ENCODE measurements at places on chromosomes 6 and 20.

- H3K36me3 ChIP-seq = no peaks in the 10 kb centered on the region
- H3K27ac ChIP-seq = no peak overlapping the region
- H3K27me3 ChIP-seq = no peaks in the 10 kb centered on the region
- H3K4me3 ChIP-seq = no peak overlapping the region
- DNase-seq = no peak
These were observed 118.2 kb downstream of the RPS12 start for GRCh38 chr6:132932588-132932987.

DNA sequence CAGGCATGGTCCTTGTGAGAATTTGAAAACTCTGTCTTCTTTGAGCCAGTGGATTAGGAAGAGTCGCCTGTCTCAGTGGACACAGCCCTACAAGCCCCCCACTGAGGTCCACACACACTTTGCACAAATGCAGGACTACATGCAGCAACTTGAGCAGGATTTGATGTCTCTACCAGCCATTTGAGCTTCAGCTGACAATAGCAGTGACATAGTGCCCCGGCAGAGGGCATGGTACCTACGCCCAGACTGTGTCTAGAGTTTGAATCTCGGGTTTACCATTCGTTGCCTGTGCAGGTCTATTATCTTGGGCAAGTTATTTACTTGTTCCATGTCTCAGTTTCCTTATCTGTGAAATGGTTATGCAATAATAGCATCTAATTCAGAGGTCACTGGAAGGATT, 580.1 kb downstream of the TFAP2B start:
- no peaks in the 10 kb centered on the region for H3K27me3 ChIP-seq
- no peak overlapping the region for H3K27ac ChIP-seq
- no peaks in the 10 kb centered on the region for H3K4me1 ChIP-seq

DNA sequence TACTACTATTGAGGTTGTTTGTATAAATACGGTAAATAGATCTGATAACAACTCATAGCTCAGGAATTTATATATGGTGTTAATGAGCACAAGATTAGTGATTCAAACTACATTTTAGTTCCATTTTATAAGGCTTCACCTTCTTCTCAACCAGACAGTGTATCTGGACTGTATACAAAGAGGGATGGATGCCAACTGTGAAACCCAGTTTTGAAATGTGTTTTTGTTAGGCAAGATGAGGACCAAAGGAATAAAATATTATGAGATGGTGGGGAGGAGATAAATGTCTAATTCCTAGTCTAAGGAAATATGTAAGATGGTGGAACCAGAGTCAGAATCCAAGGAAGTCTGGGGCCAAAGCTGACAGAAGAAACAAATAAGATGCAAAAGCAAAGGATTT, 329.0 kb downstream of the GRIK2 start:
- no peak overlapping the region for H3K27ac ChIP-seq
- no peaks in the 10 kb centered on the region for H3K27me3 ChIP-seq
- no peaks in the 10 kb centered on the region for H3K4me1 ChIP-seq
- DNase-seq = no peak
- no peak overlapping the region for H3K4me3 ChIP-seq

DNA sequence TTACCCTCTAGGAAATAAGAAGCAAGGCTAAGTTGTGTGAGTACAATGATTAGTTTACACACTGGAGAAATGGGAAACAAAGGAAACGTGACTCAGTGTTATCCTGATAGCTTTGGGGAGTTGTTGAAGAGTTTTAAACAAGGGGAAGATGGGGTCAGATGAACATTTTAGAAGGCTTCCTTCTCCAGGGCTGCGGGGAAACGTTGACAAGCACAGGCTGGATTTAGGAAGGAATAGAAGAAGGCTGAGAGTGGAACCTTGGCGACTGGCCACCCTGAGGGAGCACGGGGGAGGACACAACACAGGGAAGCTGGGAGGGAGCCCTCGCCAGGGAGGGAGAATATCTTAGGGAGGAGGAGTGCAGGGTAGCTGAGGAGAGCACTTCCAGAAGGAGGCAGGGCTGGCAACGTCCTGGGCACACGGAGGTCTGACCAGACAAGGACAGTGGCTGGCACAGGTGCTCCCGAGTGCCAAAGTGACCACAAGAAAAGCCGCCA, 134.7 kb downstream of the AIG1 start:
- H3K27ac ChIP-seq = no peak overlapping the region
- H3K36me3 ChIP-seq = peaks cover 4% of the 10 kb centered on the region
- DNase-seq = no peak
- H3K27me3 ChIP-seq = no peaks in the 10 kb centered on the region

- no peaks in the 10 kb centered on the region for H3K36me3 ChIP-seq
- H3K27me3 ChIP-seq = no peaks in the 10 kb centered on the region
- no peak for DNase-seq
- peak overlapping the region; percentile 64 for H3K27ac ChIP-seq
- H3K4me3 ChIP-seq = peak overlapping the region; percentile 4
These were observed 8.5 kb downstream of the RBM38 start for GRCh38 chr20:57399587-57400155.

DNA sequence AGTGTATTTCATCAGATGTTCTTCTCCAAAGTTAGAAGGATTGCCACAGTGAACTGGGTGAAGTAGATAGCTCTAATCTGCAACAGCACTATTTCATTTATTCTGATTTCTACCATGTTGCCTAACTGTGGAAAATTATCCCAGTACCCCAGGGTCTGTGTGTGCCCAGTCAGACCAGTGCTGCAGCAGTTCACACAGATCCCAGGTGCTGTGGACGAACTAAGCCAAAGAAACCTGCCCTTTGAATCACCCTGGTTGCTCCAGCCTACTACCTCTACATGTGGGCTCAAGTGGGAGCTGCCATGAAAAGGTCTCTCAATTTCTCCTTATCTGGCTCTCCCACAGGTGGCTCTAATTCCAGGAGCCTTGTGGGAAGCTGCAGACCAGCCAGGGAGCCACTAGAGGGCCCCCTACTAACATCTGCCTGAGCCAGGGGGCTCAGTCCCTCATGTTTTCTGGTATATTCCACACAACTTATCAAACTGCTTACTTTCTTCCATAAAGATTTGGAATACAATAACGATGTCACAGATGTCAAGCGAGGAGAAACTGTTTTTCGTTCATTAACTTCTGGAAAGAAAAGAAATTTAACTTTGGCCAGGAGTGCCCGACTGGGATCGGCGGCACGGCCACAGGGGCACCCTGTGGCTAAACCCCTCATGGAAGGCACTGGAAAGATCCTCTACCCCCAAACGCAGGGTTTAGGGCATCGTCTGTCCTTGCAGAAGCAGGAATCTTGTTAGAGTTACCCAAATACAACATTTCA, 31.6 kb upstream of the LY86 start:
- H3K4me3 ChIP-seq = no peak overlapping the region
- no peak for DNase-seq
- H3K36me3 ChIP-seq = no peaks in the 10 kb centered on the region
- no peak overlapping the region for H3K27ac ChIP-seq
- no peaks in the 10 kb centered on the region for H3K27me3 ChIP-seq

GRCh38 chr20:64099086-64099786, 8.1 kb downstream of the NPBWR2 start:
- H3K27ac ChIP-seq = no peak overlapping the region
- no peaks in the 10 kb centered on the region for H3K27me3 ChIP-seq
- H3K36me3 ChIP-seq = no peaks in the 10 kb centered on the region
- peaks cover 9% of the 10 kb centered on the region for H3K4me1 ChIP-seq
- no peak for DNase-seq

Data from tibial nerve (tissue), 4 donors.